CD8-positive, alpha-beta memory T cell (primary cell): ENCODE measurements at places on chromosomes 4 and X. TPM values are rescaled to one million over a fixed set of nuclear protein-coding genes. Genes with fewer than 3 reads are reported as not detected.

GRCh38 chr4:163245044-163245728, 78.5 kb upstream of the NAF1 start:
- H3K27me3 ChIP-seq: no peaks in the 10 kb centered on the region
- no peak overlapping the region for H3K27ac ChIP-seq
- no peaks in the 10 kb centered on the region for H3K36me3 ChIP-seq
- DNase-seq: no peak

BEX1 gene
- 0.28 TPM for polyA plus RNA-seq

EXOC1L gene
- polyA plus RNA-seq: not detected

UGT2B10 gene
- not detected for polyA plus RNA-seq
